ENCODE measurements at places on chromosomes 4 and X.

DNA sequence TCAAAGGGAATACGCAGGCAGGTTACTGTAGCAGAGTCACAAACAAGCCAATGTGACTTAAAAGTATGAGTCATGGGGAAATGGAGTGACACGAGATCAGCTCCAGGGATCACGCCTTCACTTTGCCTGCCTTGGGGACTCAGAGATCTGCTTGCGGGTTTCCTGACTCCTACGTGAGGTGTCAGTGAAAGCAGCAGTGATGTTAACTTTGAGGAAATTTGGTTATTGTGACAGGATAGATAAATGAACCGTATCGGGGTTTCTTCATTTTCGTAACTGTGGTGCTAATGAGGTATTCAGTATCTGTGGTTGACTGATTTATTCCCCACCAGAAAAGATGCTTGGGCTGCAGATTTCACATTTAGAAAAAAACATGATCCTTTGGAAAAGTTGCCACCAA lies 383.3 kb upstream of the ZFP42 start:
- DNase-seq, result no peak

GRCh38 chrX:72274526-72274925 lies 2.5 kb downstream of the RPS4X start:
- DNase-seq, result no peak

GRCh38 chrX:115970718-115971117 lies 199.8 kb upstream of the AGTR2 start:
- no peak for DNase-seq

- no peak for DNase-seq
Observed at GRCh38 chr4:40170588-40170987, 26.2 kb upstream of the RHOH start.

GRCh38 chr4:183158062-183158461 lies 59.0 kb downstream of the WWC2 start:
- DNase-seq, result no peak

- peak; percentile 12 for DNase-seq
Observed at GRCh38 chr4:7295911-7296660, 103.7 kb downstream of the SORCS2 start.

- DNase-seq, result no peak
Observed at GRCh38 chr4:65668201-65669089, 1.8 kb downstream of the EPHA5 start.

DNA sequence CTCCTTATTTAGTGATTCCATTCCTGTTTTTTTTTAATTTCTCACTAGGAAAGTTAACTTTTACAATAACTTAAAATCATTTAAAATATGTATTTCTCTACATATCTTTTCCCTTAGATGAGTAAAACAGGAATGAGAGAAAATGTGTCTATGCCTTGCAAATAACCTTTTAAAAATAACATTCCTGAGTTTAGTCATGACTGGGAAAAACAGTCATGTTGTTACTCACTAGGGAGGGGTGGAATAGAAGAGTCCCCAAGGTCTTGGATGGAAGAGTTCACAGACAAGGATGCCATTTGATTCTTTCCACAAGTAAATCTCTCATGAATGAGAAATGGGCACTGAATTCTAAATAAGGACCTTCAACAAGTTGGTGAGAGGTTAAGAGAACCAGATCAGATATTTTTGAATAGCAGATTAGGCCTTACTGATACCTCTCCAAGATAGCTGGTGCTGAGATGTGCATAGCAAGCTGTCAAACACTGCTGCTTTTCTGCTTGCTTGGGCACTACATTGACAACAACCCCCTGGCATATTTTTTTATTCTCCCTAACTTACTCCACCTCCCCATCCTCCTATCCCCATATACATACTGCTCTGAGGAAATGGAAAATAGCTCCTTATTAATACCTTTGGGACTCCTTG lies 25.1 kb downstream of the UGDH start:
- no peak for DNase-seq

DNA sequence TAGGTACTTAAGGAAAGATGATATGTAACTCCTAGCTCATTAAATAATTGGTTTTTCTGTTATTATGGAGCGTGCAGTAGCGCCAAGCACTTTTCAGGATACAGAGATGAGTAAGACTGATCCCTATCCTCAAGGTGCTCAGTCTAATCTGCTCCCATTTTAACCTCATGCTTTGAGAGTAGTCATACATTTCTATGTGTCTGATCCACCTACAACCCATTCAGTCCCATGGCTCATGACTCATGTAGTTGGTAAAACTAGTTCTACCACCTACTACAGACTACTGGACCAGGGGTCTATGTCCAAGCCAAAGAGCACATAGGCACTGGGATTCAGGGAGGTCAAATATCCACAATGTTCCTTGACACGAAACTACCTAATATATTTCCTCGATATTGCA lies 60.8 kb downstream of the TMEM154 start:
- no peak for DNase-seq

GRCh38 chr4:180028682-180029081 lies 2214.5 kb upstream of the TENM3 start:
- no peak for DNase-seq

- DNase-seq, result no peak
Observed at GRCh38 chr4:22363036-22363435, 152.8 kb downstream of the ADGRA3 start.

DNA sequence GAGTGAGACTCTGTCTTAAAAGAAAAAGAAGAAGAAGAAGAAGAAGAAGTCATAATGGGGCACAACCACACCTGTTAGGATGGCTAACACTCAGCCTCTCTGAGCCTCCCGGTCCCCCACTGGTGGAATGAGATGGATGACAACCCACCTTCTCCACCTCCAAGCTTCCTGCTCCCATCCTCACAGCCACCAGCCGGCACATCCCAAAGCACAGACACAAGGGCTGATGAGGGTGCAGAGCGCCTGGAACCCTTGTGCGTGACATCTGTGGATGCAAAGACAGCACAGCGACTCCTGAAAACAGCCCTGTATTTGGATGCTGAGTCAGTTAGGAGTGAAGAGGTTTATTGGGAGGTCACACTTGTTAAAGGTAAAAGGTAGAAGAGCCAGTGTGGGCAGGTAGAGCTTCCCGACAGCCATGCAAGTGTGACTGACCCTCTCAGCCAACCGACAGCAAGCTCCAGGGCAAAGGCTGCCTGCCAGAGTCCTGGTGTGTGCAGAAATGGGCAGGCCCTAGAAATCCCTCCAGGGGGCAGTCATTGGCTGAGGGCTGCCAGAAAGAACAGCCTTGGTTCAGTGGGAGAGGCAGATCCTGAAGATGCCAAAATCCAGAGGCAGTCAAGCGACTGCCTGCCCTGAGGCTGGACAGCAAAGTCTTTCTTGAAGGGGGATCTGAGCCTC lies 26.6 kb upstream of the MAN2B2 start:
- DNase-seq, result no peak

DNA sequence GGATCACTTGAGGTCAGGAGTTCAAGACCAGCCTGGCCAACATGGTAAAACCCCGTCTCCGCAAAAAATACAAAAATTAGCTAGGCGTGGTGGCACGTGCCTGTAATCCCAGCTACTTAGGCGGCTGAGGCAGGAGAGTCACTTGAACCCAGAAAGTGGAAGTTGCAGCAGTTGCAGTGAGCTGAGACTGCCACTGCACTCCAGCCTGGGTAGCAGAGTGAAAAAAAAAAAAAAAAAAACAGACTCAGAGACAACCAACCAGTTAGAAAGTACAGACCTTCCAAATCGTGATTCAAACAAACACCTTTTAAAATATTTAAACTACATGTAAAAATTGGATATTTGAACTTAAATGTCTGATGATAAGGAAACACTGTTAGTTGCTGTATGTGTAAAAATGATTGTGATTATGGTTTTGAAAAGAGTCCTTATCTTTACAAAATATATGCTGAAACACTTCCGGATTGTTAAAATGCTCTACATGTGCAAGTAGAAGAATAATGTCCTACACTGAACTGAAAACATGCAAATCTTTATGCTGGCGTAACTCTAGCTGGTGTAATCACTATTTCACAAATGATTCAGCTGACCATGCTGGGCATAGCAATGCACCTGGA lies 37.8 kb downstream of the SH3KBP1 start:
- DNase-seq, result no peak

- DNase-seq, result no peak
Observed at GRCh38 chr4:26568446-26568994, 15.4 kb upstream of the TBC1D19 start.

DNA sequence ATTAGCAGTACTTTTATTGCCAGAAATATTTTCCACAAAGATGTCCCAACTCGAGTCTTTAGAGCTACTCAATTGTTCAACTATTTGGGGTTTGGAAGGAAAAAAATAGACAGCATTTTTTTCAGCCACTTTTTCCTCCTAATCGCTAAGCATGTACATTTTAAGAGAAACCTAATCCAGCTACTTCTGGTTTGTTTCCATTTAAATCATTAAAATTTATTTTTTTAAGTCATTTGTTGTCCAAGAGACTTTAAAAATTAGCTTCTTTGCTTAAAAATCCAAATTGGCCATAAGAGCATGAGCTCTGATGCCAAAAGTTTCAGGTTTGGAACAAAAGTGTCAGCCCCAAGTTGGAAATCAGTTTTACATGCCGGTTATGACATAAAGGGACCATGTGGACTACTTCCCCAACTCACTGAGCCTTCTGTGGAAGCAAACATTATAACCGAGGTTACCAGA lies 186.3 kb upstream of the INTU start:
- DNase-seq, result no peak

- no peak for DNase-seq
Observed at GRCh38 chr4:20259707-20260106, 8.0 kb downstream of the SLIT2 start.

DNA sequence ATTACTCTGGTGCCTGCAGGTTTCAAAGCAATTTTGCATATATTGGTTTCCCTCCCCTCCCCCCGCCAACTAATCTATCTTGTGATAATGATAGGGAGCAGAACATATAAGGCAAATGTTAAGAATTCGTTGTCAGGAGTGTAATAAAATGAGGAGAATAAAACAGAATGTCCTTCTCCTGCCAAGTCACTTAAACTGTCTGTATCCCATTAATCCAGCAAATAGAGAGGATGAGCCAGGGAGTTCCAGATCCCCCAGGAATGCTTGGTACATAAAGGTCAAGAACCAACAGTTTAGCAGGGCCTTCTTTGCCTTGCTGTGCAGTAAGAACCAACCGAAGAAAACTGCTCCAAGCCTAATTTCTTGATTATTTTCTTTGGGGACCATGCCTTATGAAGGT lies 141.4 kb downstream of the AMELX start:
- DNase-seq, result no peak

DNA sequence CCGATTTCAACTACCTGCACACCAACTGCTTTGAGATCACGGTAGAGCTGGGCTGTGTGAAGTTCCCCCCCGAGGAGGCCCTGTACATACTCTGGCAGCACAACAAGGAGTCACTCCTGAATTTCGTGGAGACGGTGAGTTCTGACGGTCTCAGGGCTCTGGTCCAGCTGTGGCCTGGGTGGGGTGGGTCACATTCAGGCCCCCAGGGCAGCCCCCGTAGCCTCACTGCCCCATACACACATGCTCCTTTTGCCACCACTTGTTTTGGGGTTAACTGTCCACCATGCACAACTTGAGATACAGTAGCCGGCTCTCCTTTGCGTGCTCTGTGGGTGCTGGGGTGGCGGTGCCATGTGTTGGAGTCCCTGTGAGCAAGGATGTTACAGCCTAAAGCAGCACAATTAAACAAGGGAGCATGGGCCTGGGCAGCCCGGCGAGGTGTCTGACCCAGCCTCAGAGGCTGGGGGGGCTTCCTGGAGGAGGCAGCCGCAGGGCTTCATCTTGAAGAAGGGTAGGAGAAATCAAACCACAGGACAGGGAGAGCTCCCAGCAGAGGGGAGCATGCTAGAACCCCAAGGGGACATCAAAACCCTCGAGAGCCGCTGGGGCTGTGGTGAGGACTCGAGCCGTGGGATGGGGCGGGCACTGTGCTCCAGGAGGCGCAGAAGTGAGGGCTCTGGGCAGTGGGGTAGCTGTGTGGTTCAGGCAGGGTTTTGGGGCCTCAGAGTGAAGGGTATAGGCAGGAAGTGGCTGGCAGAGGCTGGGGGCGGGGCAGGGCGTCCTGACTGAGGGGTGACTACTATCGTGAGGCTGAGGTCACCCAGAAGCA lies 22.0 kb downstream of the CPZ start:
- no peak for DNase-seq

DNA sequence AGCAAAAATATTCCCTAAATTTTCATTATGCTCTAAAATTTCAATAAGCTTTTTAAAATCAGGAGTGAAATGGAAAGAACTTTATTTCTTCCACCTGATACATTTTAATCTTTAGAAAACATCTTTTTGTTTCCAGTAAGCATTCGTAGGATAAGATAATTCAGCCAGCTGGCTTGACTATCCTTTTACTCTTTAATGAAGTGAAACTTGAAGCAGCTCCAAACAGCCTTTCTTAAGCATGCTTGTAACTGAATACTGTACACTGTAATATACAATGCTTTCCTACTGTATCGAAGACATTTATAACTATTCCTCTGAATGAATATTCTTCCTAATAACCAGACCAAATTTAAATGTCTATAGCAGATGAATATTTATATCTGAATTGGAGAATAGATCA lies 98.8 kb downstream of the KLHL4 start:
- no peak for DNase-seq

GRCh38 chrX:29461039-29461438 lies 754.3 kb upstream of the MAGEB2 start:
- no peak for DNase-seq

- no peak for DNase-seq
Observed at GRCh38 chr4:108940149-108940548, 177.3 kb upstream of the ETNPPL start.

DNA sequence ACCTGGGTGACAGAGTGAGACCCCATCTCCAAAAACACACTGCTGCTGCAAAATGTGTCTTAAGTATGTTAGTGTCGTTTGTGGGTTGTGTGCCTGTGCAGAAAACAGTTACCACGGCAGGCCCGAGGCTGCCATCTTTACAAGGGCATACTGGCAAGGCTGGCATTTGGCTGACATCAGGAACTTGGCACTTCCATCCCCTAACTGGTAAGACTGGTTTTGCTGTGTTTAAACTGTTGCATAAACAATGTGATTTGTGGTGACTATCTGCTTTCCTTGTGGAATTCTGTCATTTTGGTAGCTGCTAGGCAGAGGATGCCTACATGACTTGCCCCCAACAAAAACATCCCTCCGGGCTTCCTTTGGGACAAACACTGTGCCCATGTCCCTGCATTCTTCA lies 12.3 kb downstream of the LRP2BP start:
- no peak for DNase-seq

- no peak for DNase-seq
Observed at GRCh38 chrX:29902004-29902403, 313.4 kb upstream of the MAGEB2 start.

- DNase-seq, result no peak
Observed at GRCh38 chr4:6221301-6221850, 21.0 kb upstream of the JAKMIP1 start.

DNA sequence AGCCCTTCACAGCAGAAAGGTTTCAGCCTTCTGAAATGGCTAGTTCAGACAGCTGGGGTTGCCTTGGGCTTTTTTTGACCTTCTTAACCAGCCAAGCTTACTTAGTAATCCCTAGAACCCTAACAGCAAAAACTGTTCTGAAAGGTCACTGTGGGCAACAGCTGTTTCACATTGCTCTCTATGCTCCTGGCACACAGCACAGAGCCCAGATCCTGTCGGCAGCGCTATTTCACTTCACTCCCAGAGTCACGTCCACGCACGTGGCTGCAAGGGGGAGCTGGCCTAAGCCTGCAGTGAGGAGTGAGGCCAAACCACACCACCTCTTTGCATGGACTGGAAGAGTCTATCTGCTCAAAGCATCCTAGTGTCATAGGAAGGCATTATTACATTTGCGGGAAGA lies 32.0 kb upstream of the STS start:
- DNase-seq, result no peak

- DNase-seq, result no peak
Observed at GRCh38 chrX:72038016-72038415, 93.7 kb downstream of the RTL5 start.

Measured in stimulated activated CD4-positive, alpha-beta T cell treated with anti-CD3 and anti-CD28 coated beads, Interleukin-1b, Interleukin-23, amount 100 ng/mL, for 48 hours (primary cell).